Activated T-cell treated with anti-CD3 and anti-CD28 coated beads, Interleukin-2, amount 50 U/mL, for 72 hours (primary cell): ENCODE measurements at places on chromosomes 7 and 10. TPM values are rescaled to one million over a fixed set of nuclear protein-coding genes. Genes with fewer than 3 reads are reported as not detected.

- no peaks in the 10 kb centered on the region for H3K36me3 ChIP-seq
- H3K27me3 ChIP-seq = no peaks in the 10 kb centered on the region
- peaks cover 5% of the 10 kb centered on the region for H3K4me1 ChIP-seq
- no peak overlapping the region for H3K27ac ChIP-seq
- no peak for DNase-seq
- H3K4me3 ChIP-seq = no peak overlapping the region
These were observed 14.7 kb downstream of the FKBP6 start for GRCh38 chr7:73342645-73343044.

DNA sequence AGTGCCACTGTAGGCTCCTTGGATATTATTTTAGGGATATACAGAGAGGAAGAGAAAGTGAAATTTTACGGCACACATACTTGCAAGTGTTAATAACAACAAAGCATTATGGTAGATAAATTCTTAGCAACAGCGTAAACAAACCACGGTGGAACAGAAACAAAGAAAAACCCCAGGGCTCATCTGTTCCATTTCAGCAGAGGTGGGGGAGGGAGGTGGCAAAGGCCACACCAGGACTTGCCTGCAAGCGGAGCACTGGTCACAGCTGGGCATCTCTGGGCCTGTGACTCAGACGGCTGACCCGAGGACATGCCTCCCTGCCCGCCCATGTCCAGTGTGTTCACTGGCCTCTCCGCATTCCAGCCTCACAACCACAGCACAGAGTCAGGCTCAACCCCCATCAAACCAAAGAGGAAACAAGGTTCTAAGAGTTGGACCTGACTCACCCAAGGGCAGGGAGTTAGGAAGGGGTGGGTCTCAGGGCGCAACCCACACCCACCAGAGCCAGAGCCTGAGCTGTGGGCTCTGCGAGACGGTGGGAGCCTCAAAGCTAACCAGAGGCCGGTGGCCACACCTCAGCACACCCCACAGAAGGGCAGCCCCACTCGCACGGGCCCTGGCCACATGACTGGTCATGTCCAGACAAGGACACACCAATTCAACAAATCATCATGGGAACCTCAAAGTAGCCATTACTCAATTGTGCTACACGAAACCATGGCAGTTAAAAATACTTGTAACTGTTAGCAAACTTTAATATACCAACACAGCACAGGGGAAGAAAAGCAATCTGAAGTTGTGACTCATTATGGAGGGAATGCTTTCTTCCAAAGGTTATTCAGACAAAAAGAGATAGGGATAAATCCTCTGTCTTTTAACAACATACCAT, 10.7 kb downstream of the ESYT2 start:
- peak overlapping the region; percentile 98 for H3K27ac ChIP-seq
- H3K36me3 ChIP-seq = peaks cover 6% of the 10 kb centered on the region
- peak overlapping the region; percentile 94 for H3K4me3 ChIP-seq
- peaks cover 90% of the 10 kb centered on the region for H3K4me1 ChIP-seq
- DNase-seq = peak; percentile 78

DNA sequence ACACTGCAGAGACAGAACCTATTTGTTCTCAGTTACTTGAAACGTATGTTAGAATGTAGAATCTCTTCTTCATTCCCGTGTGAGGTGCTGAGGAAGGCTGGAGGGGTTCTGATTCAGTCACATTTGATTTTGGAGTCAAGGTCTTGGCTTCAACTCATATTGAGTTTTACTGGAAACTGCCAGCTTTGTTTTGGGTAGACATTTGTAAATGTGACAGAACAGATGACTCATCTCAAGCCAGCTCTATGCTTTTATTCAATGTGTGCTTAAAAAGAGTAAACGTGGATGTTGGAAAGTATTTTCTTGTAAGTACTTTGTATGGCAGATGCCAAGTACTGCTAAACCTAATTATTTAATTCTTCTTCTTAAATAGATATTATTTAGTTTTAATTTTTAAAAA, 780.8 kb upstream of the C7orf33 start:
- H3K27ac ChIP-seq = no peak overlapping the region
- H3K36me3 ChIP-seq = no peaks in the 10 kb centered on the region
- no peaks in the 10 kb centered on the region for H3K27me3 ChIP-seq
- no peaks in the 10 kb centered on the region for H3K4me1 ChIP-seq
- DNase-seq = no peak

DNA sequence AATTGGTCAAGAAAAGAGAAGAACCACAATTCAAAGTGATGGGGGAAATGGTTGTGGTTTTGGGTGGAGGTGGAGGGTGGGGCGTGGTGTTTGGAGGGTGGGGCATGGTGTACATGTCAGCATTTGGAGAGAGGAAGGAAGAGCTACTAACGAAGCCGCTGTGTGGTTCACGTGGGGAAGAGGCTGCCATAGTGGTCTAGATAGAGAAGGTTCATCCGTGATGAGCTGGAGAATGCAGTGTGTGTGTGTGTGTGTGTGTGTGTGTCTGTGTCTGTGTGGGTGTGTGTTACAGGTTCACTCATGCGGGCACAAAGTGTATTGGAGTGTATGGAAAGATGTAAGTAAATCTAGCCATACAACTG, 6.1 kb upstream of the VCL start:
- peaks cover 26% of the 10 kb centered on the region for H3K4me1 ChIP-seq
- H3K4me3 ChIP-seq = peak overlapping the region; percentile 23

DNA sequence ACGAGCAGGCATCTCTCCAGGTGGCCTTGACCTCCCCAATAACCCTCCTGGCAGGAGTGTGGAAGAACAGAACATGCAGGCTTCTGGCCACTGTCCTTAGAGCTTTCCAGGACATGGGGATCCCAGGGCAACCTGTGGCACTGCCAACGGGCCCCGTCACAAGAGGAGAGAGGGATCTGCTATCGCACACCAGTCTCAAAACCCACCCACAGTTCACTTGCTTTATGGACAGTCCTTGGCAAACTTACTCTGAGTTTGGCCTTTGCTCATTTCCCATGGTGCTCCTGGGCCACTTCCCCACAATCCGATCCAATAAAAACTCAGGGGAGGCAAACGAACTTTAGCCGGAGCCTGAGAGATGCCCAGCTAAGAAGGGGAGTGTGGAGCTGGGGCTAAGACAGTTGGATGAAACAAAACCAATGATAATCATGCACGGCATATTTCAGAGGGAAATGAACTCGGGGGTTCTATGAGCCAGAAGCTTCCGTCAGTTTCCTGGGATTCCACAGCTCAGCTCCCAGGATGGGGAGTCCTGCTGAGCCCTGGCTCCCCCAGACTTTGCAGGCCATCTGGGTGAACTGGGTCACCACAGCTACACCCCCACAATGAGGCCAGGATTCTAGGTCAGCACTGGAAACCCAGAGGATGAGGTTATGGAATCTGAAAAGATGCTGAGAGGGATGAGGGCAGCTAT, 158.4 kb downstream of the NEURL1 start:
- H3K4me3 ChIP-seq = no peak overlapping the region
- no peaks in the 10 kb centered on the region for H3K27me3 ChIP-seq
- H3K36me3 ChIP-seq = no peaks in the 10 kb centered on the region
- DNase-seq = no peak

DNA sequence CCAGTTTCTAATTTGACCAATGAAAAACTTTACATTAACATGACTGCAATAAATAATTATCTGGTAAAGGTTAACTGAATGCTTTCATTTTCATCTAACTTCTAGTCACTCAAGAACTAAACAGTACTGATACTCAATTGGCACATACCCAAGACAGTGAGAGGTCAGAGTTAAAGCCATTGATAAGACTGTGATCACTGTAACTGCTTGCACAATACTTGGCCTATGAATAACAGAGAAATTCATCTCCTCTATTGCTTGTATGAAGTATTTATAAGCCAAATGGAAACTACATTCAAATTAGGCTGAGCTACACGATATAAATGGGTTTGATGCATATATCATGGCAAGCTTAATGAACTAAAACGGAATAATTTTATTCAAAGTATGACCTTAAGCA, 43.0 kb downstream of the HERC4 start:
- no peak overlapping the region for H3K27ac ChIP-seq
- peaks cover 18% of the 10 kb centered on the region for H3K36me3 ChIP-seq
- H3K4me1 ChIP-seq = no peaks in the 10 kb centered on the region
- no peak for DNase-seq

GRCh38 chr7:18509481-18509880, 13.9 kb downstream of the HDAC9 start:
- DNase-seq = no peak
- peak overlapping the region; percentile 11 for H3K27ac ChIP-seq
- peaks cover 8% of the 10 kb centered on the region for H3K4me1 ChIP-seq
- no peaks in the 10 kb centered on the region for H3K36me3 ChIP-seq

- H3K4me1 ChIP-seq = no peaks in the 10 kb centered on the region
- H3K27ac ChIP-seq = no peak overlapping the region
- H3K27me3 ChIP-seq = peaks cover 12% of the 10 kb centered on the region
These were observed 270.5 kb downstream of the CREB5 start for GRCh38 chr7:28682801-28683200.

DNA sequence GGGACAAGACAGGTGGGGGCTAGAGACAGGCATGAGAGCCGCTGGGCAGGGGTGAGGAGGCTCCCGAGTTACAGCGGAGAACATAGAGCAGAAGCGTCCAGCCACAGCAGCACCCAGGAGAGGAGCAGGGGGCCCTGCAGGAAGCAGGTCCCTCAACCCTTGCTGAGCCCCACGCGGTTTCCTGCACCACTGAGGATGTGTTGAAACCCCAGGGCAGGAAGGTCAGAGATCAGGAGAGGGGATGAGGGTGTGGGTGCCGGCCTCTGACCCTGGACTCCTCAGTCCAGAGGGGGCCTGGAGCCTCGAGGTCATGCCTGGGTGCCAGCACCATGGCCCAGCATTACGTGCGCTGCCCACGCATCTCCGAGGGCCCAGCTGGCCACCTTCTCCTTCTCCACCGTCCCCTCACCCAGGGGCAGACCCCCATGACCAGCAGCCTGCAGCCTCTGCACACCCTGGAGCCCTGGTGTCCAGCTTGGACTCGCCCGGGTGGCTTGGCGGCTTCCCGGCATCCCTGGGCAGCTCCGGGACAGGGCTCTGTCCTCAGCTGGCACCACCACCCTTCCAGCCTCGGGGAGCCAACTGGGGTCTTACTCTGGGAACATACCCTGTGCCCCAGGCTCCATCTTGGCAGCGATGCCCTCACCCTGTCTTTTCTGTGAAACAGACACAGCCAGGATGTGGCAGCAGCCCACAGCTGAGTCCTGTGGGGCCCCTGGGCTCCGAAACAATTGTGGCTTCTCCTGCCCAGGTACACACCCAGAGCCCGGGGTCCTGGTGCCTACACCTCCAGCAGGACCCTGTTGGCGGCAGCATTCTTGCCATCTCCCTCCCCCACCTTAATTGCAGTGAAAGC, 52.0 kb downstream of the STK32C start:
- H3K4me1 ChIP-seq = peaks cover 5% of the 10 kb centered on the region
- no peaks in the 10 kb centered on the region for H3K27me3 ChIP-seq
- no peak overlapping the region for H3K27ac ChIP-seq

DNA sequence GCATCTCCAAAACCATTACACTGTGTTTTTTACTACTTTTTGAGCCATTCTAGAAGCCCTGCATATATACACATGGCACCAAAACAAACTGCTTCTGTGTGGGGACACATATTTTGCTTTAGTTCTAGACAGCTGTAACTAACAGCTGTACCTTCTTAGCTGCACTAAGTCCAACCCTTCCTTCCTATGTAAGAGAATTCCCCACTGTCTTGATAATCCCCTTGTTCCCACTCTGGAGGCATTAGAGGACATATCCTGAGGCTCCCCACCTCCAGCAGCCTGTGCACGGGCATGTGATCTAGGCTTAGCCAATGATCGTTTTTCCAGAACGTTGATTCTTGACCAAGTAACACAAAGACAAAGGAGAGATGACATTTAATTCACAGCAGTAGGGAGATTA, 13.3 kb upstream of the CDK13 start:
- H3K27ac ChIP-seq = no peak overlapping the region
- no peak for DNase-seq
- H3K4me3 ChIP-seq = no peak overlapping the region
- H3K4me1 ChIP-seq = no peaks in the 10 kb centered on the region
- H3K27me3 ChIP-seq = no peaks in the 10 kb centered on the region

- peak; percentile 3 for DNase-seq
- H3K27me3 ChIP-seq = no peaks in the 10 kb centered on the region
- no peak overlapping the region for H3K4me3 ChIP-seq
- H3K4me1 ChIP-seq = no peaks in the 10 kb centered on the region
- peaks cover 4% of the 10 kb centered on the region for H3K36me3 ChIP-seq
These were observed 14.2 kb downstream of the UCMA start for GRCh38 chr10:13219685-13220670.

PPP1R3C gene
- 0.12 TPM for total RNA-seq

NFKB2 gene
- 564 TPM for total RNA-seq
